Mesothelial cell of epicardium (in vitro differentiated cells): ENCODE measurements at places on chromosomes 3 and 15.

GRCh38 chr3:85560088-85560785 lies 601.4 kb downstream of the CADM2 start:
- no peaks in the 10 kb centered on the region for H3K27me3 ChIP-seq
- H3K4me3 ChIP-seq, result no peak overlapping the region
- no peaks in the 10 kb centered on the region for H3K4me1 ChIP-seq
- no peak overlapping the region for H3K27ac ChIP-seq
- no peak for DNase-seq

DNA sequence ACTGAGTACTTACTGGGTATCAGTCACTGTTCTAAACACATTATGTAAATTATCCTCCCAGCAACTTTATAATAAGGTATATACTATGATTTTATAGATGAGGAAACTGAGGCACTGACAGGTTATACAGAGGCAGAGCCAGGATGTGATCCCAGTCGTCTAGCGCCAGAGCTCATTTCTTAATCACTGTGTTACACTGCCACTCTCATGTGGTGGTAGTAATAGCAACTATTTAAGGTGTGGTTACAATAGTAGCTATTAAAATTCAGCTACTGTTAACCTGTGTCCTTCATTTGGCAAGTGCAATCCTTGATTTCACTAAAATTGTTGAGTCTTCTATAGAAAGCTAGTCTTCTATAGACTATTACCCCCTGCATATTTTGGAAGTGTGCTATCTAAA lies 43.1 kb upstream of the TRPC1 start:
- no peak for DNase-seq
- no peaks in the 10 kb centered on the region for H3K4me1 ChIP-seq
- no peak overlapping the region for H3K4me3 ChIP-seq
- H3K27me3 ChIP-seq, result no peaks in the 10 kb centered on the region
- H3K27ac ChIP-seq, result no peak overlapping the region
- H3K36me3 ChIP-seq, result peaks cover 4% of the 10 kb centered on the region

DNA sequence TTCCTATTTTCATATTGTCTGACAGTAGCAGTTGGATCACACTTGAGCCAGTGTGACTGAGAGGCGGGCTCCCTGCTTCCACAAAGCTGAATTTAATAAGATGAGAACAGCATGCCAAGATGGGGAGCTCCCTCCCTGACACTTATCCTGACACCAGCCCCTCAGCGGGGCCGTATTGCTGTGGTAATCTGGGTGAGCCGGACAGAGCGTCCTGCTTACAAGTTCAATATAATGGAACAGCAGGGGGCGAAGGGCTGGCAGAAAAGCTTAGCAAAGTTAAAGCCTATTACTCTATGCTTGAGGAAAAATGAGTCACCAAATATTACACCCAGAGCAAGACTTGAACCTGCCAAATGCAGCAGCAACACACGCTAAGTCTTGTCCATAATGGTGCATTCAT lies 163.8 kb upstream of the CMC1 start:
- H3K27me3 ChIP-seq, result peaks cover 2% of the 10 kb centered on the region
- no peak overlapping the region for H3K4me3 ChIP-seq
- DNase-seq, result no peak
- no peaks in the 10 kb centered on the region for H3K4me1 ChIP-seq
- no peaks in the 10 kb centered on the region for H3K36me3 ChIP-seq
- H3K27ac ChIP-seq, result no peak overlapping the region

DNA sequence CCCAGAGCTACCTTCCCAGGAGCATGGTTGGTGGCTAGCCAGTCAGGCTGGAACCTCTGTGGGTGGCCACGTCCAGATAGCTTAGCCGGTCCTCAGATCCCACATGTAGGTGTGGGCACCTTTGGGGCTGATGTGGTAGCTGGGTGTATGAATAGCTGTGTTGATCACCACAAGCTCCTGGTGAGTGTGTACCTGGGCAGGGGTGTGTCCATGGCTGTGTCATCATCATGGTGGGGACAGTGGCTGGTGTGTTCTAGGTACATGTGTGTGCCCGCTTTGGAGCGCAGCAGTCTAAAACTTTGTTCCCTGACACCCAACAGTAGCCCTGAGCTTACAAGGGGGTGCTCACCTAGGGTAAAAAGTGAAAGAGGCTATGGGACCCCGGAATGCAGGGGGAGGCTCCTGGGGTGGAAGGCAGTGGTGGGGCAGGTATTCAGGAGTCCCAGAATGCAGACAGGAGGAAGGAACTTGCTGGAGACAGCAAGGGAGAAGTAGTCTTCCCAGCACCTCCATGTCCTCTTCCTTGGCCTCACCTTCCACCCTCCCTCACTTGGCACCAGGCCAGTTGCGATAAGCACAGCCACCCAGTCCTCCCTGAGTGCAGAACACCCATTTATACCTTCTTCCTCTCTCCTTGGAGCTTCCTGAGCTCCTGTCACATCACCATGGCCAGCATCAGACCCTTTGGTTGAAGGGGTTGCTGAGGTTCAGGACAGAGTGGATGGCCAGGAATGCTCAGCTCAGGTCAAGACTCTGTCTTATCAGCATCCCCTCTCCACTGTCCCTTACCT lies 1.2 kb downstream of the CISH start:
- H3K27me3 ChIP-seq, result peaks cover 5% of the 10 kb centered on the region
- H3K36me3 ChIP-seq, result peaks cover under 1% of the 10 kb centered on the region
- H3K27ac ChIP-seq, result peak overlapping the region; percentile 89
- peak; percentile 55 for DNase-seq
- H3K4me3 ChIP-seq, result peak overlapping the region; percentile 79

GRCh38 chr3:58073301-58074108 lies 65.3 kb downstream of the FLNB start:
- H3K27ac ChIP-seq, result peak overlapping the region; percentile 41
- H3K36me3 ChIP-seq, result peaks cover 9% of the 10 kb centered on the region
- H3K27me3 ChIP-seq, result no peaks in the 10 kb centered on the region
- no peak for DNase-seq
- peaks cover 32% of the 10 kb centered on the region for H3K4me1 ChIP-seq
- no peak overlapping the region for H3K4me3 ChIP-seq

DNA sequence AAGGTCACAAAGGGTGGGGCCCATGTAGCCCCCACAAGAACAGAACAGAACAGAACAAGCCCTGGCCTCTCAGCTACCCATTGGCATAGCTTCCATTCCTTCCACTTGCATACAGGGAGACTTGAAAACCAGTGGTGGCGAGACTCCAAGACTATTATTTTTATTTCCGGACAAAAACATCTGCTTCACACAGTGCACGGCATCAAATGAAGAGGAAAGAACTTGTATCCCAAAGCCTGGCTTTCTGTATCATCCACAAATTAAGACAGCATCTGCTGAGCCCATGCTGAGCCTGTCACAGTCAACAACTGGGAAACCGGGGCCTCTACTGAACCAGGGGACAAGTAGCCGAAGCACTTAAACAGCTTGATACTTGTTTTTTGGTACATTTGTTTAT lies 56.0 kb downstream of the CLEC3B start:
- no peak overlapping the region for H3K4me3 ChIP-seq
- DNase-seq, result no peak
- H3K4me1 ChIP-seq, result no peaks in the 10 kb centered on the region
- H3K27me3 ChIP-seq, result no peaks in the 10 kb centered on the region
- no peak overlapping the region for H3K27ac ChIP-seq

DNA sequence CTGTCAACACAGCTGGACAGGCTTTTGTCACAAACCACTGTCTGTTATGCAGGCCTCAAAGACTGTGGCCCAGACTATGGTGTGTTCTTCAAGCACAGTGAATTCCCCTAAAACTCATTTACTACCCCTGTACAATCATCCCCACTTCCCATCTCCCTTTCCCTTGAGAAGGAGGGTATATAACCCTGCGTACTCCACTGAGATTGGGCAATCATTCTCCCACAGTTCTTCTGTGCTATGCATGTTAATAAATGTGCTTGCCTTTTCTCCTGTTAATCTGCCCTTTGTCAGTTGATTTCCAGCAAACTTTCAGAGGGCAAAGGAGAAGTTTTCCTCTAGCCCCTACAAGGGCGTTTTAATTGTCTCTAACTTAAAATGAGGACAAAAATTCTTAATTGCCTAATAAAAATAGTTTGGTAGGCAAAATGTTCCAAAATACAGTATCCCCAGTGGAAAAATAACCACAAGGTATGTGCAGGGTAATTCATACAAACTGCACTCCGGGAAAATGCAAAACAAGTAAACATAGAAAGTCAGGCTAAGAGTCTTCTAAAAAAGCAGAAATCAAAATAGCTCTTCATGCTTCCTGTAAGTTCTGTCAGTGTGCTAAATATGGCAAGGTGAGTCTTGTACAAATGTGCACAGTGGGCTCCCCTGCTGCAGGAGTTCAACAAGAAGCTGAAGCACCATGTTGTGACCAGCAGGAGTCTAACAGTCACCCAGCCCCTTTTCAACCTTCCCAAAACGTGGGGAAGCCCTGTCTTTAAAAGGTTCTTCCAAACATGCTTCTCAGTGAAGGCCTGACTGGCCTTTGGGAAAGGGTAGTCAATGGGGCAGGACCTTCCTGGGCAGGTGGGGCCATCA lies 10.2 kb downstream of the ATP10A start:
- no peak for DNase-seq
- H3K27me3 ChIP-seq, result peaks cover 10% of the 10 kb centered on the region
- no peak overlapping the region for H3K27ac ChIP-seq
- no peaks in the 10 kb centered on the region for H3K36me3 ChIP-seq
- H3K4me3 ChIP-seq, result no peak overlapping the region
- H3K4me1 ChIP-seq, result peaks cover 26% of the 10 kb centered on the region

DNA sequence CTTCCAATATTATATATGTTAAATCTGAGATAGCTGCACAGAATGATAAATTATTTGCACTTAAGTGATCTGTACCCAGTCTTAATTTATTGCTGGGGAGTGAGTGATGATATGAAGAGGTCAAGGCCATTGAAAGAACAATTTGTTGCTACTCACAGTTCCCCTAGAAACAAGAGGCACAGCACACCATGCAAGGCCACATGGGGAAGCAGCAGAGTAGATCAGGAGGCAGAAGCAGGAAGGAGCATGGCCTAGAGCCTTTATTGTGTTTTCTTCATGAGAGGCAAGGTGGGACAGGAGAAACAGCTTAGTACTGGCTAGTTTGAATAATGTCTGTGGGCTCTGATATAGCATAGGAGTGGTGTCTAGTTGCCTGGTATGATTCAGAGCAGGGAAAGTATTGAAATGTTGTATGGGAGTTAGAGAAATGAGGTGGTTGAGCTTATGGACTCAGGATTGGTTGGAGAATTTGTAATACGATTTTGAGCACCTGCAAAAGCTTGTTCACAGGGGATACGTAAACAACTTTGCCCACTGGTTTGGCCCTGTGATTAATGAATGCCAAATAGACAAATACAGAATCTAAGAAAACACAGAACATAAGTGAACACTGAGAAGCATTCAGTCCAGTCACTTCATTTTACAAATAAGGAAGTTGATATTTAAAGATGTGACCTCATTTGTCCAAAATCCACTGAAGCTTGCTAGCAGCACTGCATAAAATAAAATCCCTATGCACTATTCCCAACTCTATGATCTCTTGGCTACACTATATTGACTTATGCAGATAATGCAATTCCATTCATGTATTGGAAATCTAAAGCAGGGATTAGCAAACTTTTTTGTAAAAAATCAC lies 71.7 kb downstream of the TMCO5A start:
- H3K27ac ChIP-seq, result peak overlapping the region; percentile 32
- peaks cover 6% of the 10 kb centered on the region for H3K4me1 ChIP-seq
- H3K27me3 ChIP-seq, result peaks cover 11% of the 10 kb centered on the region
- H3K4me3 ChIP-seq, result no peak overlapping the region

DNA sequence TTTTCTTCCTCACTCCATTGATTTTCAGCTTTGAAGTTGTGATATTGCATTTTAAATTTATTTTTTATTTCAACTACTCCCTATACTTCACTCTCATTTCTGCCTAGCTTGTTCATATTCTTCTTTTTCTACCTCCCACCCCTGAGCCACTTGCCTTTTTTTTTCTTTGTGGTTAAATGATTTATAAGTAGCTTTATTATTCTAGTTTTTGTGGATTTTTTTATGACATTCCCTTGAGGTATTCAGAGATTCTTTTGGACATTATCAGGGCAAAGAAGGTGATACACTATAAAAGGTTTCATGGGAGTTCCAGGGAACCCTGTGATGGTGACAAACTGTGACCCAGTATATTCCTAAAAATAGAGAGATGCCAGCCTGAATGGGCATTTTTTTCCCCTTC lies 3.3 kb downstream of the C15orf61 start:
- H3K4me3 ChIP-seq, result no peak overlapping the region
- no peaks in the 10 kb centered on the region for H3K27me3 ChIP-seq

DNA sequence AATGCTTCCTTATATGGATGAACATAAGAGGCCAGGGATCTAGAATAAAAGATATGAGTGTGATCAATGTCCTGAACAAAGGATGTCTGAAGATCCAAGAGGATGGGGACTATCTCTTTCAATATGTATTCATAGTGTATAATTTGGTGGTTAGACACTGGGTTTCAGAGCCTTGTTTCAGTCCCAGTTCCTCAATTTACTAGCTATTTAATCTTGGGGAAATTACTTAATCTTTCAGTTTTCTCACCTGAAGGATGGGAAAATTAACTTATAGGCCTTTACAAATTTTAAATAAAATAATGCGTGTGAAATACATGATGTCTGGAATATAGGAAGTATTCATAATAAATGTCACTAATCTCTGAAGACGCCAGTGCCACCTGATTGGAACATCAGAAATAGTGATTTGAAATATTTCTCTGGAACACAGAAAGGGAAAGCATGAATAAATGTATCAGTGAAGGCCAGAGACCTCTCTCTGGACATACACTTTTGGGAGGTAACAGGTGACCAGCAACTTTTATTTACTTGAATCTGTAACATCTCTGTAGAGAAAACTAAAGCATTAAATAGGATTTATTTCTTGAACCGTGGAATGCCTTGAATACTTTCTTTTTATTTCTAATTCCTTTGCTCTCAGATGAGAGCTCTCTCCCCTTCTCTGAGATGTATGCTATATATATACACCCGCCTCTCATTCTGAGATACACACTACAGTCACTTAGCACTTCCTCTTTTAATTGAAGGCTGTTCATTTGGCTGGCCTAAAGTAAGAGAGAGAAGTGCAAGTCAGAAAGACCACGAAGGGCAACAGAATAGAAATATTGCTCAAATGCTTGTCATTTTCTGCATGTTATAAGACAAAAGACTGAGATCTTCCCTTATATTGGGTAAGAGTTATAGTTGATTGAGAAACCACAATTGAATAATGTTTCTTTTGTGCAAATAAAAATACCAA lies 407.1 kb downstream of the LSAMP start:
- no peak overlapping the region for H3K27ac ChIP-seq
- no peaks in the 10 kb centered on the region for H3K36me3 ChIP-seq
- H3K27me3 ChIP-seq, result no peaks in the 10 kb centered on the region
- peaks cover 7% of the 10 kb centered on the region for H3K4me1 ChIP-seq

GRCh38 chr3:194102436-194102835 lies 33.5 kb upstream of the HES1 start:
- no peak overlapping the region for H3K4me3 ChIP-seq
- H3K36me3 ChIP-seq, result no peaks in the 10 kb centered on the region
- no peak overlapping the region for H3K27ac ChIP-seq
- peaks cover 10% of the 10 kb centered on the region for H3K27me3 ChIP-seq

DNA sequence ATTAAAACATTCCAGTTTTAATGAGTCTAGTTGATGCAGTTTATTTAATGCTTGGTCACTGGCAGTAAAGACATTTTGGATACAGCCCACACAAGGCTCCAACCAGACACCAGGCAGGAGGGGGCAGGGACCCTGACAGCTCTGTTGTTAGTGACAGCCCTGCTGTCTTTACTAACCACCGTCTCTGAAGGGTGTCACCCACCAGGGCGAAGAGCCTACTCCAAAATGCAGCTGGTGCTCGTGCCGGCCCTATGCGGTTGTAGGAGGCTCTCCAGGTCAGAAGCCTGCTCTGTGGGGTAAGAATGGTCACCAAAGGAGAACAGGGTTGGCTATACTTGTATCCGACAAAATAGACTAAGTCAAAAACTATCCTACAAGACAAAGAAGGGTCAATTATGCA lies 132.2 kb downstream of the ATP10A start:
- H3K36me3 ChIP-seq, result no peaks in the 10 kb centered on the region
- no peaks in the 10 kb centered on the region for H3K27me3 ChIP-seq
- DNase-seq, result no peak

- no peak overlapping the region for H3K4me3 ChIP-seq
- no peaks in the 10 kb centered on the region for H3K27me3 ChIP-seq
- peak overlapping the region; percentile 78 for H3K27ac ChIP-seq
Measured at GRCh38 chr3:78857494-78858111, 910.2 kb downstream of the ROBO1 start.
